ENCODE measurements at places on chromosomes 1 and 21.

DNA sequence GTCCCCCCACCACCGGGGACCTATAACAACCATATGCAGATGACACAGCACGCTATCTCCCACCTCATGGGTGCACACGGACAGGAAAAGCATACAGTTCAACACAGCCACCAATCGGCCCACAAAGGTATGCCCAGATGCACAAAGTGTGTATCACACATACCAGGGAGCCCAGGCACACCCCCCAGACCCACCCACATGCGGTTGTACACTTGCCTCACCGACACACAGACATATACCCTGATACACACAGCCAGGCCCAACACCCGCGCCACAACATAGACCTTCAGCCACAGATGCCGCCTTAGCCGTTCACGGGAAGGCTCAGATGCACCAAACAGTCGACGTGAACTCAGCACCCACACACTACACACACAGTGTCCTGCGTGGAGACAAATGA lies 5.5 kb downstream of the CROCC start:
- DNase-seq: no peak

GRCh38 chr1:24427545-24427862 lies 11.9 kb downstream of the NIPAL3 start:
- DNase-seq: no peak

GRCh38 chr1:69766431-69767180 lies 198.9 kb downstream of the LRRC7 start:
- no peak for DNase-seq

DNA sequence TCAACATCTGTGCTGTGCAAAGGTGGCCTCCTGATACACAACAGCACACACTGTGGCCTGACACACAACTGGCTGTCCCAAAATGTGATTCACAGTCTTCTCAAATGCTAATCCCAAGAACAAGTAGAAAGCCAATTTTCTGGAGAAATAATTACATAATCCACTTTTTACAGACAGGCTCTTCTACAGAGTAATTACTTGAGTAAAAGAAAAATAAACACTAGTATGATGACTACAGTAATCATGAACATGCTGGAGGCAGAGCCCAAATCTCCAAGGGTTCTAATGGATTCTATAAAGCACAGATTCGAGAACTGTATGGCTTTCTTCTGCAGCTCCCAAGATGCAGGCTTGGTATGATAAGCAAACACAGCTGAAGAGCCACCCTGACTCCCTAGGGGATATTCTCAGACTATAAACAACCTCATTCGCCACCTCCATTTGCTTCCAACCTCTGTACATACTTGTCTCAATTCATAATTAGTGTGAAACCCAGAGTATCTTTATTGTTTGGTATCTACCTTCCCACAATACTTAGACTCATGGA lies 81.9 kb downstream of the SIPA1L2 start:
- no peak for DNase-seq

- DNase-seq: no peak
Observed at GRCh38 chr1:223364685-223365382, 858 bp upstream of the SUSD4 start.

- no peak for DNase-seq
Observed at GRCh38 chr1:33560680-33561079, 88.2 kb downstream of the ZSCAN20 start.

DNA sequence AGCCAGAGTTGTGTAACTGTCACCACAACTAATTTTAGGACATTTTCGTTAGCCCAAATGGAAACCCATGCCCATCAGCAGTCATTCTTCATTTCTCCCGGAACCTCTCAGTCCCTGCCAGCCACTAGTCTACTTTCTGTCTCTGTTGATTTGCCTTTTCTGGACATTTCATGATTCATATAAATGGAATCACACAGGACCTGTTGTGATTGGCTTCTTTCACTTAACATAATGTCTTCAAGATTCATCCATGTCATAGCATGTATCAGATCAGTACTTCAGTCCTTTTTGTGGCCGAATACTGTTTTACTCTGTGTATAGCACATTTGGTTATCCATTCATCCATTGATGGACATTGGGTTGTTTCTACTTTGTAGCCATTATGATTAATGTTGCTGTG lies 7.1 kb downstream of the SLC66A1 start:
- no peak for DNase-seq

DNA sequence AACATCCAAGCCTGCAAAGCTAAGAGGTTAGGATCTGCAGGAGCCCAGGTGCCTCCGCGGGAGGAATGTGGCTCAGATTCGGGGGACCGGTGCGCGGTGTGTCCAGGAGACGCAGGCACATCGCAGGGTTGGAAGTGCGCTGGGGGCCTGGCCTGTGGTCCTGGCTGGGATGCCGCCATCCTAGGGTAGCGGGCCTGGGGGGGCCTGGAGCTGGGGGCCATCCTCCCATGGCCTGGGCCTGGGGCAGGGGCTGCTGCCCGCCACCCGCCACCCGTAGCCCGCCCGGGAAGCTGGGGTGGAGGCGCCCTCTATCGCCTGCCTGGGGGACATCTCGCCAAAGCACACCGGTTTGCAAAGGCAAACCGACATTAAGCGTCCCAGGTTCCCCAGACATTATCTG lies 170.6 kb upstream of the ARHGEF16 start:
- DNase-seq: no peak

- no peak for DNase-seq
Observed at GRCh38 chr1:67708606-67709005, 23.6 kb downstream of the GADD45A start.

- DNase-seq: no peak
Observed at GRCh38 chr1:238018214-238018613, 127.5 kb upstream of the ZP4 start.

DNA sequence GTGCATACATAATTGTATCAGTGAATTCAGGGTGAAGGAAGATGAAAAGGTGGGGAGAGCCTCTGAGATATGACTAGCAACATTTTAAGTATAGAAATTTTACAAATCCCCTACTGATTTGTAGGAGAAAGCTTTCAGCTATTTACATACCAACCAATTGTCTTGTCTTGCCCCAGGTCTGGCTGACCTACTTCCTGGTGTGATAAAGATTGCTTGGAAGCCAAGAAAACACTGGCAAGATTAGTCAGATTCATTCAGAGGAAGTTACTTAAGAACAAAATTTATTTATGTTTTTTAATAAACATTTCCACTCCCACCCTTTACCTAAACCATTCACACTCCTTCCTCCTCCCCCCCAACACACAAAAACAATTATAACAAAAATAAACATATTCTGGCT lies 17.5 kb downstream of the PTGS2 start:
- peak; percentile 3 for DNase-seq

DNA sequence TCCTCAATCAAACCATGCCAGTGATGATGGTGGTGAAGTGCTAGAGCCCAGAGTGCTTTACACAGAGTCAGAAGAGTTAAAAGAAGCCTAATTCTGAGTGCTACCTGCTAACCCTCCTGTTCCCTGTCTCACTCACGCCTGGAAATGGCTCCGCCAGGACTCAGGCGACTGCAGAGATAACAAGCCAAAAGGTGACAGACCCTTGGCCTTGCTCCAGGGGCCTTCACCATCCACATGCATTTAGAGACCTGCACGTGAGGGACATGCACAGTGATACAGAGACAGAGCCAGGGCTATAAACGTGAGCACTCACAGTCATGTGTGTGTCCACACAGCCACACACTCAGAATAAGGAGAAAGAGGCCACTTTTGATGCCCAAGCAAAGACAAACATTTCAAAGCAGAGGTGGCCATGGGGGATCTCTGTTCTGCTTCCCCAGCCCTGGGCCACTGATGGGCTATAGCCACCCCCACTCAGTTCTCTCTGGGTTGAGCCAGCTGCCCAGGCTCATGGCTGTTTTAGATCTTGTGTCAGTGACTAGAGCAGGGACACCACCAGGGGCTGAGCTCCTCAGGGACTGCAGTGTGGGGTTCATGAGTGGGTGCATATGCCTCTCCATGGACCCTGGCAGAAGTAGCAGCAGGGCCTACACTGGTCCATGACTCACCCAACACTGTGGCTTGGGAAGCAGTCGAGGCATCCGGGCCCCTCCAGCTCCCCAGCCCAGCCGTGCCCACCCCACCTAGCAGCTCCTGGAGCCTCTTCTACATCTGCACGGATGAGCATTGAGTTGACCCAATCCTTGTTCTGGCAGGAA lies 117.2 kb downstream of the EPHB2 start:
- no peak for DNase-seq

DNA sequence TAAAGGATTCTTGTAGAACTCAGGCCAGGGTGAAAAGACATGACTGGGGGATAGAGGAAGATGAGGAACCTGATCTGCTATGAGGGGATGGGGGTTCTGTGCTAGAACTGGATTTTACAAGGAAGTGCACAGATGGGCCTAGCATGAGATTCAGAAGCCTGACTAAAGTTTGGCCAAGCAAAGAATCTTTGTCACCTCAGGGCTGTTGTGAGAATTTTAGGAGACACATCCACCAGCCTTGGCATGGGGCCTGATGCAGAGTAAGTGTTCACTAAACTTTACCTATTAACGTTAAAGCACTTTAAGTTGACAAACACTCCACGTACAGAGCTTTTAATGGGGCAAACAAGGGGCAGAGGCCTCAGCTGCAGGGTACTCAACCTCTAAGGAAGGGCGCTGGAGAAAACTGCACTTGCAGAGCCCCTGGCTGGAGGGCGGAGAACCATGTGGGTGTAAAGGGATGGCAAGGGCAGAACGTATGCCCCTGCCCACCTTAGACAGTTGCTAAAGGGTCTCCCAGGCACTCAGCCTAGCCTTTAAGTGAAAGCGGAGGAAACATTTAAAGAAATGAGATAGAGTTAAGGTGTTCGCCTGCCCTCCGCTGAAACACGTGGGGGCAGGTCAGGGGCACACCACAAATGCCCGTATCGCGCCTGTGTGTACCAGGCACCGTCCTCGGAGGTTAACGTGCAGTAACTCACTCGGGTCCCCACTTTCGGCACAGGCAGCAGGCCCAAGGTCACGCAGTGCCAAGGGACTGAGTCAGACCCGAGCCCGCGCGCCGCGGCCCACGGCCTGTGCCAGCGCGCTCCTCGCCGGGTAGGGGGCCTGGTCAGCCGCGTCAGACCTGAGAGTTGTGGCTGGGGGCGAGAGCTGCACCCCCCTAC lies 990 bp upstream of the MRPS6 start:
- no peak for DNase-seq

- DNase-seq: peak; percentile 92
Observed at GRCh38 chr1:8097077-8097799, 71.1 kb upstream of the ERRFI1 start.

- DNase-seq: no peak
Observed at GRCh38 chr1:110616587-110616986, 10.4 kb upstream of the KCNA2 start.

- no peak for DNase-seq
Observed at GRCh38 chr1:93749487-93749886, 67.8 kb upstream of the BCAR3 start.

- DNase-seq: no peak
Observed at GRCh38 chr1:243725846-243726245, 124.2 kb downstream of the AKT3 start.

GRCh38 chr1:231958448-231958847 lies 331.9 kb downstream of the DISC1 start:
- DNase-seq: no peak

DNA sequence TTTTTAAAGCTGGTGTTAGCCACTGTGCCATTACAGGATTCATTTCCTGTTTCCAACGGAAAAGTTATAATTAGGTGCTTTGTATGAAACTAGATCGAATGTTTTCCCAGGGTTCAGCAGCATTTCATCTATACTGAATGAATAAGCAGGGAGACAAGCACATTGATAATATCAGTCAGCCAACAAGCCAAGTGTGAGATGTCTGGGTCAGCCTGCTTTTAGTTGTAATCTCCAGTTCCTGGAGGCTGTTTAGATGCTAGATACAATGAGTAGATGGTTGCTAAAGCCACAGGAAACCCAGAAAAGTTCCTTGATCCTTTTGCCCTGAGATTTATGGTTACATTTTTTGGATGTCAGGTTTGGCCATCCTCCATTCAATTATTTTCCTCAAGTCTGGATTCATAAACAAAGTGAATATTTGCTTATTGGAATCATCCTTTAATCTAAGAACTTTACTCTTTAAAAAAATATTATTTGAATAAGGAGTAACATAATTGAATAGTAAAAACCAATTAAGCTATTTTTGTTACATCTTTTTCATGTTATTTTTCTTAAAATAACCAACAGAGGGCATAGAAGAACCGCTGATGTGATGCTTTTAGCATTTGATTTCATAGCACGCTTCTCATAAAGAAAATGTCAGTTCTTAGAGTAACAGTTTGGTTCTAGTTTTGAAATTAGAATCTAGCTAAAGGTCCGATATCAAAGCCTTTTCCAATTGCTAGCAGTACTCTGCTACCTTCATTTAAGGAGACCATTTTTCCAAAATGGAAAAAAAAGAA lies 76.6 kb downstream of the HSPA13 start:
- no peak for DNase-seq

- no peak for DNase-seq
Observed at GRCh38 chr1:206534552-206534951, 27.2 kb downstream of the RASSF5 start.

GRCh38 chr1:71014178-71014579 lies 33.4 kb downstream of the PTGER3 start:
- no peak for DNase-seq
